ENCODE measurements at places on chromosomes 3 and 15. TPM values are rescaled to one million over a fixed set of nuclear protein-coding genes. Genes with fewer than 3 reads are reported as not detected.

DNA sequence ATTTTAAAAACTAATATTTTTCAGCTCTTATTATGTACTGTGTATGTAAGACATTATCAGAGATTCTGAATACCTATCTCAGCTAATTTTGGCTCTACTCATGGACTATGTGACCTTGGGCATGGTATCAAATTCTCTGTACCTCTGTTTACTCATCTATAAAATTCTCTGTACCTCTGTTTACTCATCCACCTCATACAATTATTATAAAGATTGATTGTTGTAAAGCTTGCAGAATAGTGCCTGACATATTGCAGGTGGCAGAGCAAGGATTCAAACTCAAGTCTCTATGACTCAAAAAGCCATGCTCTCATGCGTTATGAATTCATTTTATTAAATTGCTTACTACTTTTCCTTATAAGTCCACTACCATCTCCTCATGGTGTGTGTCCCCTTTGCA is 151.9 kb upstream of the ARL6 start:
- DNase-seq = no peak

DNA sequence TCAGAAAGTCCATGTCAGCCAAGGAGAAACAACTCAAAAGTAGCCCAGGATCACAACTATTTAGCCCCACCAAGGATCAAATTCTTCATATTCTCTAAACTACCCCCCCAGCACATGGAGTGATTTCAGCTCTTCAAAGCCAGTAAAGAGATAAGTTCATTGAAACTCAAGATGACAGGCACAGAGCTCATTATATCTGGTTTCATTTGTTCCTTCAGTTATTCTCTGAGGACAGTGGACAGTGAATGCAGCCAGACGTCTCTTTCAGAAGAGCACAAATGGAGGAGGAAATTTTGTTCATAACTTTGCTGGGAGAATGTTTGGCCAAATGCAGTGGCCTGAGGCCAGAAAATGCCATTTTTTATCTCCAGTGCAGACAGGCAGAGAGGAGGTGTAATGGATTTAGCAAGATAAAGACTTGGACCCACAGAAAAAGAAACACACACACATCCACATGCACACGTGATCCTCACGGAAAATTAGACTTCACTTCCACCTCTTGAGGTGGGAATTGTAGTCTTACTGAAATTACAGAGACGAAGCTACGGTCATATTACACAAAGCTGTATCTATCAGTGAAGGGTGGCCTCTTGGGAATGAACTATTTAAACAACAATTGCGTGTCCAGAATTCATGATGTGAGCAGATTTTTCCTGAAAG is 64.6 kb downstream of the HES1 start:
- no peak for DNase-seq

The GABRB3 gene
- 2.3 TPM for polyA plus RNA-seq

GRCh38 chr3:197749315-197749600 is 425 bp upstream of the FYTTD1 start:
- DNase-seq = peak; percentile 73

DNA sequence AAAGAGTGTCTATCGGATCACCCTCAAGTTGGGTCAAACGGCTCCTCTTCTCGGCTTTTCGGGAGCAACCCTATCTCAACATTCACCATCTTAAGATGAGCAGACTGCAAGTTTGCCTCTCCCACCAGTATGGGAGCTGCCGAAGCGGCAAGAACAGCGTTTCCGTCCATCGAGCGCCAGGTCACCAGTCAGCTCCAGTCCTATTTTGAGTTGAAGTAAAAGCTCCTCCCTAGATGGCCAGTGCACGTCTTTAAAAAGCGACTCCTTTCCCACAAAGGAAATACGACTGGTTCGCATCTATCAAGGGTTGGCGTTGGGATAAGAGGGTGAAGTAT is 369 bp upstream of the U2SURP start:
- DNase-seq = no peak

- peak; percentile 46 for DNase-seq
Measured at GRCh38 chr3:21464746-21465145, 286.3 kb downstream of the ZNF385D start.

Measured in hindlimb muscle (tissue), 1 donor.